CD4-positive, CD25-positive, alpha-beta regulatory T cell (primary cell): ENCODE measurements at places on chromosomes 4 and X.

DNA sequence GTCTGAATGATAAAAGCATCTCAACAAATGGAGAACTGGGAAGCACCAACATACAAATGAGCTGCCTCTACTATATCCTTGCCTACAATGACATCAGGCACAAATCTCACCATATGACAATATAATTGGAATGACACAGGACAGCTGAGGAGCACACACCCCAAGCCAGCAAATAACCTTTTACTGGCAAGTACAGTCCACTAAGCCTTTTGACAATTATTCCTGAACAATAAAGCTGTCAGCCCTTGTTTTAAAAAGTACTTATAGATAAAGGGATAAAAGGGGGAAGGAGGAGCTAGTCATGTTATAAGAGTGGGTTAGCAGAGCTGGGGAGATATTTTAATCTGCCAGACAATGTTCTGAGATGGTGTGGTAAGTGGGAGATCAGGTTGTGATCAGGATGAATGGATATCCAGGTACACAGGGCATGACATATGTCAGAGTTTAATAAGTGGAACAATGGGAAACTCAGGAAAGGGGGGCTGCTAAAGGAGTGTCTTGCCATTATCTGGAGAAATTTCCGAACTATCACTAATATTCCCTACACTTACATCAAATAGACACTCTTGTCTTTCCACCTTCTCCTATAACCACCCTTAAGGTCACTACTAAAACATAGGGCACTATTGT is 127.6 kb downstream of the GPC3 start:
- no peak for DNase-seq

DNA sequence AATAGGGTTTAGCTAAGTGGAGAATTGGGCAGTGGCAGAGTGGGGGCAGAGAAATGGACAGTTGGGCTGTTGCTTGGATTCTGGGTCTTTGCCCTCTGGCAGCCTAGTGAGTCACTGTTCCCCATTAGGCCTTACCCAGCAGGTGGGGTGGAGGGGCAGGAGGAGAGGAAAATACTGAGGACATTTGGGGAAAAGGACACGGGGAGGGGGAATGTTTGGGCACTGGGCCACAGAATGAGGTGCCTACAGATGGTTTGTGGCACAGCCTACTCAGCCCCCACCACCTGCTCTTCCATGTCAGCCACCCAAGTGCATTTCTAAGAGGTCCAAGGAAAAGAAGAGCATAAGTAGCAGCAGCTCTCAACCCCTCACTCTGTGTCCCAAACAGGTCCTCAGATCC is 13.0 kb downstream of the SLC16A2 start:
- DNase-seq, result no peak

DNA sequence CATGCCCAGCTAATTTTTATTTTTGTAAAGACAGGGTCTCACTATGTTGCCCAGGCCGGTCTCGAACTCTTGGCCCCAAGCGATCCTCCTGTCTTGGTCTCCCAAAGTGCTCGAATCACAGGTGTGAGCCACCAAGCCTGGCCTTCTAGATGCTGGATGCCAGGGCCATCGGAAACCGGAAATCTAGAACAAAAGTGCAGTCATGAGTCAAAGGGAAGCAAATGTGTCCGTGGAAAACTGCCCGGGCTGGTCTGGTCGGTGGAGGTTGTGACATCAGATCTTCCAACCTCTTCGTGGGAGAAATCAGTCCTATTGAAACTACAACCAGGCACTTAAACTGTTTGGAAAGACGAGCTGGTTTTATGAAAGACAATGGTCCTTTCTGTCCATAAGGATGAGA is 92.3 kb upstream of the SHOX start:
- no peak for DNase-seq

DNA sequence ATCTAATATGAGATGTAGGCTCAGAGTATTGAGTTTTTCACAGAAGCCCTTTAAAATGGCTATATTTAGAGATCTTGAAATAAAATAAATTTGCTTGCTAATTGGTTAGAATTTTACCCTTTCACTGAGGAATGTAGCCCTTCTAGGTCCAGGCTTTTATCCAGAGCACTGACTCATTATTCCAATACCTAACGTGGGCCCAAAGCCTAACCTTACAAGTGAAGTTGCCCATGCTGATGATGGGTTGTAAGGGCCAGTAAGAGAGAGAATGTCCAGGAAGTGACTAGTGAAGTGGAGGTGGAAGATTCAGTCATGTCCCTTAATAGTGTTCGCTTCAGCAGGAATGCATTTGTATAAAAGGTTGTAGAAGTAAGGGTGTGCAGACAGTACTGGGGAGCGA is 155.9 kb downstream of the STIM2 start:
- DNase-seq, result no peak

DNA sequence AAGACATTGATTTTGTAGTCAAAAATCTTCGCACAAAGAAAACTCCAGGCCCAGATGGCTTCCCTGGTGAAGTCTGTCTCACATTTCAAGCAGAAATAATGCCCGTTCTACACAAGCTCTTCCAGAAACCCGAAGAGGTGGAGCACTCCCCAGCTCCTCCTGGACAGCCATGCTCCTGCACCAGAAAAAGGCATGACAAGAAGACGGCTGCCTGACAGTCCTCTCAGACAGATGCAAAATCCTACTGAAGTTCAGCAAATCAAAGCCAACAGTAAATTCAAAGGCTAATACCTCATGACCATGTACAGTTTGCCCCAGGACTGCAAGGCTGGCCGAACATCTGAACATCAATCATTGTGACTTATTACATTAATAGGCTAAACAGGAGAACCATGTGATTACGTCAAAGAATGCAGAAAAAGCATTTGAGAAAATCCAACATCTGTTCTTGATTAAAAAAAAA is 30.8 kb upstream of the MXD4 start:
- DNase-seq, result no peak

DNA sequence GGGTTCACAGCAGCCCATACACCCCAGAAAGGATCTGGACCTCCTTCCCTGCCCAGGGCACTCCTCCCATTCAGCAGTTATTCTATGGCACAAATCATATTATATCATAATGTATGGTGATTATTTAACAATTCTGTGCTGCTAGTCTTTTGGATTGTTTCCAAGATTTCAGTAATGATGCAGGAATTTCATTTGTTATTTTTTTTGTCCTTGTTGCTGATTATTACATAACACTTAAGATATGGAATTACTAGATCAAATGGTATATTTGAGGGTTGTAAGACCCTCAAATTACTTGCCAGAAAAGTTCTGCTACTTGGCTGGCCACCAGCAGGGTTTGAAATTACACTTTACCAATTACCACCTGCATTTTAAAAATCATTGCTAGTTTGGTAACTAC is 36.4 kb downstream of the QDPR start:
- no peak for DNase-seq

GRCh38 chr4:139558235-139559088 is 2.4 kb upstream of the SETD7 start:
- DNase-seq, result no peak

GRCh38 chrX:47662144-47662657 is 3.2 kb upstream of the UXT start:
- DNase-seq, result no peak

- DNase-seq, result peak; percentile 23
These were observed 292.5 kb downstream of the CHIC1 start for GRCh38 chrX:73855546-73855945.

DNA sequence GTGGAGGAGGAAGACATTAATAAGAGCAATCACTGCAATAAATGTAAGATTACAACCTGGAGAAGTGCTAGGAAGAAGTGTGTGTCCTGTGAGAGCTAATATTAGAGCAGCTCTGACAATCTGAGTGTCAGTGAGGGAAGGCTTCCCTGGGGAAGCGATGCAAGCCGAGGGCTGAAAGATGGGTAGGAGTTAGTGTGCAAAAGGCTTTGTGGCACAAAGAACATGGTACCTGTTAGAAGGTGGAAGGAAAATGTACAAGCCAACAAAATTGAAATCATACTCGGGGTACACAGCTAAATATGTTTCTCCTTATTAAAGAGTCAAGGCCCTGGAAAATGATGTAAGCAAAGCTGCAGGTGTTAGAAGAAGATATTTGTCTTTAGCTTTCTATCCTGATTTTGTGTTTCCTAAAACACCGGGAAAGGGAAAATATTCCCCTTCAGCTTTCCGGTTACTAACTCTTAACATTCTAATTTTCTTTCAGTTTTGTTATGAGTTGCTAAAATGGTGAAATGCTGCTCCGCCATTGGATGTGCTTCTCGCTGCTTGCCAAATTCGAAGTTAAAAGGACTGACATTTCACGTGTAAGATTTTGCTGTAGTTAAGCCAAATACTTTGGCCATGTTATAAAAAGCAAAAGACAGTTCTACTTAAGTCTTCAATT is 808 bp downstream of the THAP6 start:
- DNase-seq, result peak; percentile 75

DNA sequence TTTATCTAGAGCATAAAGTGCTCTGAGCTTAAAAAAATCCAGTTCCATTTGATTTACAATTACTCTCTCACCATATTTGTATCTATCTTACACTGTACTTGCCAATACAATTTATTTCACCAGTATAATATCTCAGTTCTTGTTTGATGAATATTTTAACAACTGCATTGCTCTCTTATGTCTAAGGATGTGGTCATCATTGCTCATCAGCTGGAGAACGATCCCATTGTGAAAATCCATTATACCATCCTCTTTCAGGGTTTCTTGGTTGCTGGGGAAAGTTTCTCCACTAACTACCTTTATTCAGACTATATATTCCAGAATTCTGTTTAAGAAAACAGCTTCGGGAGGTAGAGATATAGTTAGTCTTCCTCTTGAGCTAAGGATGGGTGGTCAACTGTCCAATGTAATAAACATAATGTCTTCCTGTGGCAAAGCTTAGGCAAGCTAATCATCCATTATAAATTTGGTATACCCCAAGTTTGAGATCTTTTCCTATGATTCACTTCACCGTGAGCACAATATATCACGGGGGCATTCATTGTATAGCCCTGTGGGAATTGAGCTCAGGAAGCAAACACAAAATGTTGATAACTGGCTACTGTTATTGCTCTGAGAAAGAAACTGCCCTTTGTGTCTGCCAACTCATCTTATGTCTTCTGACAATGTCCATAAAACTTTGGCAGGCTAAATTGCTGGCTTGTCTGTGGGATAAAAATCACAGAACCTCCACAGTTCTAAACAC is 2361.9 kb downstream of the ARAP2 start:
- no peak for DNase-seq

- DNase-seq, result no peak
These were observed 4.0 kb upstream of the IL13RA1 start for GRCh38 chrX:118723376-118723775.

GRCh38 chrX:109624641-109625616 is at the start of gene KCNE5:
Gene KCNE5 (minus strand): TSS chrX:109625172. CDS start chrX:109625020, 152 bp downstream.
- DNase-seq, result no peak

GRCh38 chrX:127038065-127038464 is 218.5 kb downstream of the PRR32 start:
- DNase-seq, result no peak

DNA sequence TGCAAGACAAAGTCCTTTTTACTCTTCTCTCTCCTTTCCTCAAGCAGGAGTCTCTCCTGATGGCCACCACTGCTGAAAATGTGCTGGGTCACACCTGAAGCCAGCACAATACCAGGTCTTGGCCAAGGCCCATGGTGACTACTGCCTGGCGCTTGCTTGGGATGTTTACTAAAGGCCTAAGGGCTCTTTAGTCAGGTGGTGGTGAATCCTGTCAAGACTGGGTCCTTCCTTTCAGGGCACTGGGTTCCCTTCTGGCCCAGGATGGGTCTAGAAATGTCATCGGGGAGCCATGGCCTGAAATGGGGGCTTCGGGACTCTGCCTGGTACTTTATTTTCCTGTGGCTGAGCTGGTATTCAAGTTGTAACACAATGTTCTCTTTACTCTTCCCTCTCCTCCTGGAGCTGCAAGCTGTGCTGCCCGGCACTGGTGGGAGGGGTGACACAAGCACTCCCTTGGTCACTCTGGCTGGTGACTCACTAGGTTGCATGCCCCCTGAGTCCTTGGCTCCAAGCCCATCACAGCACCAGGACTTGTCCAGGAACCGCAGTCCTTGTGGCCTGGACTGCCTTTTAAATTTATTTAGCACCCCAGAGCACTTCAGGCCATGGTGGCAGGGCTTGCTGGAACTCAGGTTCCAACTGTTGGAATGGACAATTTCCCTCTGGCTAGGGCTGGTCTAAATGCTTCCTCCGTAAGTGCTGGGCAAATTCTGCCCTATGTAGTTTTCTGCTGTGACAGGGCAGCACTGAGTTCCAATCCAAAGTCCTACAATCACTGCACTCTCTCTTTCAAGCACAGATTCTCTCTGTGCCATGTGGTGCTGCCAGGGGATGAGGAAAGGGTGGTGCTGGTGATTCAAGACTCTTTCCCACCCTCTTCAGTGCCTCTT is 11.3 kb downstream of the ARL13A start:
- DNase-seq, result no peak

DNA sequence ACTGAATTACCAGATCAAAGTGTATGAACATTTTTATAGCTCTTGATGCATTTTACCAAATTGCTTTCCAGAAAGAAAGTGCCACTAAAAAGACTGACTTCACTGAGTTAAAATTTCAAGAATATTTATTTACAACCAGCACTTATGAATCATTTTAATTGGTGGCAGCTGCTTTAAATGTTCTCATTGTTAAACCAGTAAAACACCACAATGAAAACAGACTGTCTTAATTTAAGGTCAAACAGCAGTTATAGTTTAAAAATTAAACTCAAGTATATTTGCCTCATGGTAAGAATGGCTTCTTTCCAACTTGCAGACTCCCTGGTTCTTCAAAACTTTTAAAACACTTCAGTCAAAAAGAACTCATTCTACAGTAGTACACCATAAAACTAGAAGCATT is 36.9 kb downstream of the AMMECR1 start:
- no peak for DNase-seq

GRCh38 chr4:148842843-148843242 is 400.6 kb upstream of the NR3C2 start:
- no peak for DNase-seq

- no peak for DNase-seq
These were observed 10.0 kb downstream of the CLCN4 start for GRCh38 chrX:10166731-10167151.

DNA sequence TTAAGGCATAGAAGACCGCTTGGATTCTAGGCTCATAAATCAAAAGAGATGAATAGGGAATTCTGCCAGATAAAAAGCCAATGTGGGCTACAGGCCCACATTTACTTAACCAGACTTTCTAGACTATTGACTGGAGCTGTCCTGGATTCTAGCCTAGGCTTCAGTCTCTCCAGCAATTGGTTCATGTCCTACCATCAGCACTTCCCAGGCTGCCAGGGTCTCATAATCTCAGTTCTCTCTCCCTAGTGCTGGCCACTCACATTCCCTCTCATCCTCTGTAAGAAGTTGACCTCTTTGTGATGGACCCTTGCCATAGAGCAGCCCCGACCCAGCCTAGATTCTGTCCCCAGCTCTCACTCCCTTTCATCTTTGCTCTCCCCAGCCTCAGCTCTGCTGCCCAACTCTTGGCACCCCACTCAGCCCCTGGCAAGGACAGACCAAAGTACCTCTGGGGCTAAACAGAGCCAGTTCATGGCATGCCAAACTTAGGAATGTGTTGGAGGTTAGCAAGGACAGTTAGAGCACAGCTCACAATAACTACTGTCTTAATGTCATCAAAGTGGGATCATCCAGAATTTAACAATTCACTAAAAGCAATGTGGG is 396.2 kb downstream of the INPP4B start:
- no peak for DNase-seq

- no peak for DNase-seq
These were observed 160.8 kb downstream of the NAA11 start for GRCh38 chr4:79164907-79165610.
